ENCODE measurements at places on chromosomes 12 and 14. TPM values are rescaled to one million over a fixed set of nuclear protein-coding genes. Genes with fewer than 3 reads are reported as not detected.
A peak's percentile ranks its signal among the peaks of the same experiment; 100 is the strongest.

- DNase-seq, result peak; percentile 29
These were observed 577 bp downstream of the DTX3 start for GRCh38 chr12:57604992-57605810.

DNA sequence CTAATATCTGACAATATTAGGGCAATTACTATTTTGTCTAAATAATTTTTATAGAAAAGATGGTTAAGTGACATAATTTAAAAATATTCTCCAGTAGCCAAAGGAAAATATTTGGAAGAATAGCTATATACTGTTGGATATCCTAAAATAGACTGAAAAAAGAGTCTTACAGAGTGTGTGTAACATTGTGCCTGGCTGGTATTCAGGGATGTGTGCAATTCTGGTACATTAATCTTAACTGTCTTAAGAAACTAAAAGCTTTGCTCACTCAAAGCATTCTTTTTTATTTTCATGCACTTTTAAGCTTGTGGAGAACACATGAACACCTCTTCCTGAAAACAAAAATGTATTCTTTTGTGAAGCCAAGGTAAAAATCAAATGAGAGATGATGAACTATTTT is 10.1 kb upstream of the NR2C1 start:
- no peak for DNase-seq

GRCh38 chr12:6767353-6768319 is 1.5 kb downstream of the PTMS start:
- no peak for DNase-seq

DNA sequence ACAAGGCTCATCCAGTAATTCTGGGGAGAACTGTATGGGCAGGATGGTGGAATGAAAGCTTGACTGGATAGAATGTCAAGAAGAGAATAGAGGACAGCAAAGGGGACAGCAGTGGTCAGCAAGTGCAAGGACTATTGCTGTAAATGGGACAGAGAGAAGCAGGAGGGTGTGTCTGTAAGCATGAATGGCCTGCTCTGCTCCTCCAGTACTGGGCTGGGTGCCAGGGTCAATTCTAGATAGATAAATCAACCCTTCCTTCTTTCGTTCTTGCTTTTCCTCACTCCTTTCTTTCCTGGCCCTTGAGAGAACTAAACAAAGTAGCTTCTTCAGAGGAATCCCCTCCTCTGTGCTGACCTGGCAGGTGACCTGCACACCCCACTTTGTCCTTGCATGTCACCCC is 1019.2 kb downstream of the BCL11B start:
- no peak for DNase-seq

- DNase-seq, result no peak
These were observed 36.2 kb upstream of the SOCS2 start for GRCh38 chr12:93536111-93536765.

GRCh38 chr12:49297695-49298060 is 2.7 kb downstream of the PRPH start:
- DNase-seq, result no peak

DNA sequence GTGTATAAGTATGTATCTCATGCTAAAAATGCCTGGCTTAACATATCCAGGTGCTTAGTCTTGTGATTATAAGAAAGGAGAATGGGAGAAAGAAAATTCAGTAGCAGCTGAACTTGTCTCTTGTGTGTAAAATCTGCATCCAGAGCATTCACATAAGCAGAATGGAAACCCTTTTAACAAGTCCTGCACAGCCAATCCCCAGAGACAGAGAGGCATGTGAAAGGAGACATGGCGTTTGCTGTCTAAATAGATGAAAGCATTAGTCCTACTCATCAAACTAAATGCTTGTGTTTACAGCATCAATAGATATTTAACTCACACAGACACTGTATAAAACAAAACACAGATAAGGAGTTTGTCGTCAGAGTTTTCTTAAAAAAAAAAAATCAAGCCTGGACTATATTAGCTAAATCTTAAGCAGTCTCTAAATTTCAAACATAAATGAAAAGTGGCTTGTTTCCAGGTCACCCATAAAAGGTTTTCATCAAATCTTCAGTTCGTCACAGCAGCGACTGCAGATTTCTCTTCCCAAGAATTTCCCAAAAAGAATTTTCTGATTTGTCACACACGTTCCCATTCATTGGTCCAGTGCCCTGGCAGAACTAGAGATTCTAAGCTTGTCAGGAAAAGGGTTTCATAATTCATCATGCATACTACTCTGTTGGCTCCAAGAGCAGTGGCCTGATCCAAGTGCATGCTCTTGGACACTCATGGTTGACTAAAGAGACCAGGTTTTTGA is 249.2 kb downstream of the BTG1 start:
- peak; percentile 42 for DNase-seq

- DNase-seq, result no peak
These were observed 81.9 kb upstream of the GTF2A1 start for GRCh38 chr14:81302638-81303037.

GRCh38 chr12:42039176-42039575 is 105.5 kb downstream of the GXYLT1 start:
- DNase-seq, result no peak

GRCh38 chr12:3097836-3098235 is 20.7 kb downstream of the TSPAN9 start:
- no peak for DNase-seq

- DNase-seq, result no peak
These were observed 162.2 kb downstream of the DIO2 start for GRCh38 chr14:80049055-80049454.

DNA sequence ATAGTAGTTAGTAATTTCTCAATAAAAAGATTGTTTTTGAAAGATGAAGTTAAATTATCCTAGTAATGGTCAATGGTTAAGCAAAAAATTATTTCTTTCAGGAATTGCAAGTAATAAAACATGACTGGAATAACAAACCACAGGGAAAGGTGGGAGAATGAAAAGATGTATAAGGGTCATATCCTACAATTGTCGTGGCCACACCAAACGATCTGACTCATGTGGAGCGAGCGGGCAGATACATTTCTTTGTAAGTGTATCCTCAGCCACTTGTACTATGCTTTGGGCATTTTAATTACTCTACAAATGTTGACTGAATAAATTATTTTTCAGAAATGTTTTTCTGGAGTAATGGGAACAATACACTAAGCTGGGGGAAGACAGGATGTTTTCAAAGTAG is 45.5 kb downstream of the ACSM4 start:
- DNase-seq, result no peak

- DNase-seq, result peak; percentile 31
These were observed 25.2 kb downstream of the PMCH start for GRCh38 chr12:102172436-102172835.

DNA sequence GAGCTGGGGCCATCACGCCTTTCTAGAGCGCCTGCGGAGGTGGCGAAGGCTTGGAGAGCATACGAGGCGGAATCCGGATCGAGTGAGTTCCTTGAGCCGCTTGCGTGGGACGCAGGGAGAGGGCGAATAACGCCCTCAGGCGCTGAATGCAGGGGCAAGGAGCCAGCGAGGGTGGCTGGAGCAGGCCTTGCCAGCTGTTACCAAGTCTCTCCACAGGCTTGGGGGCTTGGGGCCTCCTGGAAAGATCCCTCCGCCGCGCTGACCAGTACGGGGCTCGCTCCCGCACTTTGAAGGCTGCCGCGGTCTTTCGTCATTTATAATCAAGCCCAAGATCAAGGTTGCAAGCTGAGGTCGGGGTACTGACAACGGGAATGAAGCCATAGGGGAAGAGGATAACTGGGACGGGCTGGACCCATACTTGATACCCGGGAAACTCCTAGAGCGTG is 1.2 kb downstream of the FLRT2 start:
- DNase-seq, result peak; percentile 86

DNA sequence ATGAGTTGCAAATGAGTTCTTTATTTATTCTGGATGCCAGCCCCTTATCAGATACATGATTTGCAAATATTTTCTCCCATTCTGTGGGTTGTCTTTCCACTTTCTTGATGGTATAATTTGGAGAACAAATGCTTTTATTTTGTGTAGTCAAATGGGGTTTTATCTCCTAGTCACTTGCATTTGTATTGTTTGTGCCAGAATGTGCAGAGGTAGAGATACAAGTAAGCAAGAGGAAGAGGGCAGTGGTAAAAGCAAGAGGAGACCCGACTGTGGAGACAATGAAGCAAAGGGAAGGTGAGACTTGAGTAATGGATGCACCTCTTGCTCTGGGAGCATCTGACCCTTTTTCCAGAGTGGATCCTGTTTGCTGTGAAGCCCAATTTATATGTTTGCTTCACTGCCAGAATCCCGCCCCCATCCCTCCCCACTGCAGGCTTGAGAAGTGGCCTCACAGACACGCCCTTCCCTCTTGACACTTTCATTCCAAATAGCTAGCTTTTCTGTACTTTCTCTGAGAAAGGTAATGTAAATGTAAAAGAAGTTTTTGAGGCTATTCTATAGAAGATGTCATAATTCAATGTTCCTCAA is 786 bp upstream of the PFKM start:
- DNase-seq, result no peak

DNA sequence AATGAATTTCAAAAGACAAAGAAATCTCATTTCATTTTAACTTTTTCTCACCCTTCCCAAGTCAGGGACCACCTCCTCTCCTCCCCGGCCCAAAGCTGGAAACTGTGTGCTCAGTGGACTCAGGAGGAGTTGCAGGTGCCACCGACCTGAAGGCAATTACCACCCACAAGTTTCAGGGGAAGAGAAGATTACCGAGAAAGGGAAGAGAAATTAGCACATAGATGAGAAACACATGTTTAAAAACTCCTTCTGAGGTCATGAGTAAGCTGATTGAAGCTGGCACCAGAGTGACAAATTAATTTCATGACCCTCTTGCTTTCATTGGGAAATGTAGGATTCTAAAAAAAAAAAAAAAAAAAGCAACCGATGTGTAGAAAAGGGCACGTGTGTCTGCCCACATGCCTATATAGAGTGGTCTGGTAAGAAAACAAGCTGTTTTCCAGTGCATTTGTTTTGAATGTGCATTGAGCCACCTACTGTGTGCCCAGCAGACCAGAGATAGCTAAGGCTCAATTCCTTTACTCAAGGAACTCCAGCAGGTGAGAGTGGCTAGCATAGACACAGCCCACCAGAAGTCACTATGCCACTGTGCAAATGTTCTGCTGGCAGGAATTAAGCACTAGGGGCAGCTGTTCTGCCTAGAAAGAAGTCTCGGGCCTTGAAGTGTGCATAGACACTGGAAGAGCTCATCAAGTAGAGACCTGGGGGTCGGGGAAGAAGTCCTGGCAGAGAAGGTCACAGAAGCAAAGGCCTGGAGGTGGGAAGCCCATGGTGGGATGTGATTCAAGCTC is 30.5 kb downstream of the DPF3 start:
- no peak for DNase-seq

- no peak for DNase-seq
These were observed 386.2 kb downstream of the DIO2 start for GRCh38 chr14:79825046-79825521.

GRCh38 chr12:99977550-99977949 is 7.2 kb downstream of the ANKS1B start:
- no peak for DNase-seq

- DNase-seq, result no peak
These were observed at the start of gene NINJ2 for GRCh38 chr12:663293-663871. TSS of gene NINJ2 (minus strand) at chr12:663445. CDS start at chr12:663360, 85 bp downstream.

DNA sequence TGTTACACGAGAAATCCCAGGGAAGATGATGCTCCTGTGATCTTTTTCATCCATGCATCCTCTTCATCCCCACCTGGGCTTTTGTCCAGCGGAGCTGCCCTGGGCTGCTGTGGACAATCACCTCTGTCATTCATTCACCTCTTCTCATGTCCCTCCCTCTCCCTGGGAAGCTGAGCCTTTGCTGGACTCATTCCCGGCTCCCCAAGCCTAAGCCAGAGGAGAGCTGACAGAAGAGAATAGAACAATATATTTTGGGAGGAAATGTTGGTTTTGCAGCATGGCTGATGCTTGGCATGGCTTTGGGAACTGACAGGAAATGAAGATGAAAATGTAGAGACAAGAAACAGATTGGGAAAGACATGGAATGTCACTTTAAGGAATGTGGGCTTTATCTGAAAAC is 177.4 kb downstream of the DICER1 start:
- DNase-seq, result no peak

DNA sequence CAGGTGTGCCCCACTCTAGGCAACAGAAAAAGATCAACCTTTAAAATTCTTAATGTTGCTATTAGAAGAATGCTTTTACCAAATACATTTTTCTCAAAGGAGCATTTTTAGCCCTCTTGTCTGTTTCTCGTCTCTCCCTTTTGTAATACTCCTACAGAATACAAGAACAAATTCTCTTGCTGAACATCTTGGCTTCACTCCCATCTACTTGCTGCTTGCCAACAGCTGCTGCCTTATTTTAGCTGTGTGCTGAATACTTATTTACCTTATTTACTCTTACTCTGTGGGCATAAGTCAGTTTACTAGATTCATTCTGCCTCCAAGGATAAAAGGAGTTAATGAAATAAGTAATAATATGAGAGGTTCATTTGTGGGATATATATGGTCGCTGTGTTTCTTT is 70.8 kb downstream of the POLR3B start:
- DNase-seq, result peak; percentile 57

- DNase-seq, result no peak
These were observed 31.7 kb downstream of the GRIP1 start for GRCh38 chr12:66647034-66647691.

GRCh38 chr12:90970911-90971310 is 15.9 kb upstream of the CCER1 start:
- DNase-seq, result no peak

DNA sequence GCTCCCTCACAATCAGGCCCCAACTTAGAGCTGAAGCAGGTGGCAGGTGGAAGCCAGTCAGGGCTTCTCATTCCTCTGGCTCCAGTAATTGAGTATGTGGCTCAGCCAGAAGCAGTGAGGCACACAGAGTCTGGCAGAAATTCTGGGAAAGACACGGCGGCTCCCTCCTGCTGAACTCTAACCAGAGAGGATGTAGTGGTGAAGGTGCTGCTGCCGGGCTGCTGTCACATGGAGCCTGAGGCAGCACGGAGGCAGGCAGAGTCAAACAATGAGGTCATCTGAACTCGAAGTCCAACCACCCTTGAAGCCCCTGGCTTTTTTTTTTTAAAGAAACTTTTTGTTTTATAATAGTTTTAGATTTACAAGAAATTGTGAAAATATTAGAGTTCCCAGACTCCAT is 33.4 kb upstream of the SMOC1 start:
- no peak for DNase-seq

The CABP1 gene
- 2.5 TPM for polyA plus RNA-seq

The OR10P1 gene
- not detected for polyA plus RNA-seq

The PRKD1 gene
- 31.0 TPM for polyA plus RNA-seq

The IRAK4 gene
- polyA plus RNA-seq, result 8.8 TPM

The VCPKMT gene
- 9.9 TPM for polyA plus RNA-seq

The PARPBP gene
- polyA plus RNA-seq, result 4.7 TPM

The SMIM41 gene
- not detected for polyA plus RNA-seq

The TPH2 gene
- polyA plus RNA-seq, result not detected

All from hindlimb muscle (tissue), 1 donor.